ENCODE measurements at places on chromosomes 5 and 9. TPM values are rescaled to one million over a fixed set of nuclear protein-coding genes. Genes with fewer than 3 reads are reported as not detected.

CDX1 gene
- total RNA-seq, result 0.35 TPM

- no peak for DNase-seq
Observed at GRCh38 chr9:76580820-76581219, 121.8 kb downstream of the GCNT1 start.

OTP gene
- not detected for total RNA-seq

IGFBPL1 gene
- not detected for total RNA-seq

- no peak for DNase-seq
Observed at GRCh38 chr9:121219530-121219929, 17.9 kb upstream of the RAB14 start.

ATP6V1G1 gene
- total RNA-seq, result 70.4 TPM
